Breast epithelium (tissue), 4 donors: ENCODE measurements at places on chromosomes 7 and 10. TPM values are rescaled to one million over a fixed set of nuclear protein-coding genes. Genes with fewer than 3 reads are reported as not detected.
A peak's percentile ranks its signal among the peaks of the same experiment; 100 is the strongest.

GRCh38 chr10:70034232-70034631 lies 18.4 kb upstream of the MACROH2A2 start:
- H3K27ac ChIP-seq, result no peak overlapping the region
- DNase-seq, result no peak
- H3K4me1 ChIP-seq, result no peaks in the 10 kb centered on the region
- no peaks in the 10 kb centered on the region for H3K36me3 ChIP-seq
- no peak overlapping the region for H3K4me3 ChIP-seq
- no peaks in the 10 kb centered on the region for H3K27me3 ChIP-seq

DNA sequence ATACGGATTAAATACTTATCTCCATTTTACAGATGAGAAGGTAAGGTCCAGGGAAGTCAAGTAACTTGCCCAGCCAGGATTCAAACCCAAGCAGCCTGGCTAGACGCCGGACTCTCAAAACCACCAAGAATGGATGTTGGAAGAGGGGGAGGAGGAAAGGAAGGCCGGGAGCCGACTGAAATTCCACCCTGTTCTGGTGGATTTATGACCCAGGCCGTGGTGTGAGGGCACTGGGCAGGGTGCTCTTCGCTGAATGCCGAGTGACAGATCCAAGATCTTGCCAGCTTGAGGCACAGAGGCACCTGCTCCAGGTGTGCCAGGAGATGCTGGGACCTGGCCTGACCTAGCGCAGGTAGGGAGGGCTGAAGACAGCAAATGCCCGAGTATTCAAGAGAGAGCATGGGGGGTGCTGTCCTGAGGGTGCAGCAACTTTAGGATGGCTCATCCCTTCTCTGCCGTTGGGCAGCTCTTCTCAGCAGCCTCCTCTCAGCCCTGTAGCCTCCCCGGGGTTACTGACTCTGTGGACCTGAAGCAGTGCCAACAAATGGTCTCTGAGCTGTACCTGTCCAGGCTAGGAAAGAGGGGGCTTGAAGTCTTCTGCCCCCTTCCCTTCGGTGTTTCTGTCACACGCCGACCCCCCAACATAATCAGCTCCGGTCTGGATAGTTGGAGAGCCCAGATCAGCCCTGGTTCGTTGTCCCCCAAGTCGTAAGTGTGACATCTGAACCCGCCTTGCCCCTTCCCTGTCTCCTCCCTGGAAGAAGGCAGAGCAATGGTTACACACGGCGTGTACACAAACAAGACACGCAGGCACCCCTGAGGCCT lies 713 bp downstream of the LOXL4 start:
- peaks cover 27% of the 10 kb centered on the region for H3K4me1 ChIP-seq
- no peaks in the 10 kb centered on the region for H3K36me3 ChIP-seq
- DNase-seq, result no peak
- peak overlapping the region; percentile 53 for H3K4me3 ChIP-seq
- H3K27ac ChIP-seq, result peak overlapping the region; percentile 93
- H3K27me3 ChIP-seq, result no peaks in the 10 kb centered on the region

Gene SP4
- total RNA-seq, result 17.3 TPM

Gene CEP41
- 5.9 TPM for total RNA-seq

GRCh38 chr7:100370303-100370702 lies 3.0 kb upstream of the PILRA start:
- no peak overlapping the region for H3K4me3 ChIP-seq
- no peaks in the 10 kb centered on the region for H3K27me3 ChIP-seq
- H3K36me3 ChIP-seq, result no peaks in the 10 kb centered on the region
- no peak for DNase-seq

GRCh38 chr10:78316451-78316931 lies 282.8 kb downstream of the RPS24 start:
- H3K4me1 ChIP-seq, result no peaks in the 10 kb centered on the region
- H3K27me3 ChIP-seq, result no peaks in the 10 kb centered on the region
- no peak overlapping the region for H3K4me3 ChIP-seq
- no peak for DNase-seq
- H3K36me3 ChIP-seq, result no peaks in the 10 kb centered on the region

DNA sequence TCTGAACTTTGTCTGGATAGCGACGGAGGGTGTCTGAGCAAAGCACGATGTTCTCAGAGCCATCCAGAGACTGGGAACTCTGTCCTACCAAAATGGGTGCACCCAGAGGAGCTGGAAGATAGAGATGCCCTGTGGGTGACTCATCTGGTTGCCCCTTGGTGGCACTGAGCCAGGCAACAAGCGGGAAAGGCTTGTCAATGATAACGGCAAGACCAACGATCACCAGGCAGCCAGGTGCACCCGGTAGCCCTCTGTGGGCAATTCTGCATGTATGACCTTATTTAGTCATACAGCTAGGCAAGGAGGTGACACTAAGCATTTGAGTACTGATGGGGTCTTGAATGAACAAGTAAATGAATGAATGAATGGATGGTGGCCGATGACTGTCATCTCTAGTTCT lies 2.8 kb upstream of the ELN start:
- H3K27me3 ChIP-seq, result no peaks in the 10 kb centered on the region
- no peak for DNase-seq
- peaks cover 18% of the 10 kb centered on the region for H3K4me1 ChIP-seq
- H3K27ac ChIP-seq, result no peak overlapping the region

Gene AASS
- total RNA-seq, result 50.1 TPM

Gene VAX1
- total RNA-seq, result not detected

- H3K36me3 ChIP-seq, result no peaks in the 10 kb centered on the region
- peak overlapping the region; percentile 62 for H3K4me3 ChIP-seq
- peak overlapping the region; percentile 67 for H3K27ac ChIP-seq
- H3K27me3 ChIP-seq, result peaks cover 16% of the 10 kb centered on the region
These were observed 29.0 kb upstream of the BMS1 start for GRCh38 chr10:42753507-42754154.

Gene OPN1SW
- total RNA-seq, result not detected

DNA sequence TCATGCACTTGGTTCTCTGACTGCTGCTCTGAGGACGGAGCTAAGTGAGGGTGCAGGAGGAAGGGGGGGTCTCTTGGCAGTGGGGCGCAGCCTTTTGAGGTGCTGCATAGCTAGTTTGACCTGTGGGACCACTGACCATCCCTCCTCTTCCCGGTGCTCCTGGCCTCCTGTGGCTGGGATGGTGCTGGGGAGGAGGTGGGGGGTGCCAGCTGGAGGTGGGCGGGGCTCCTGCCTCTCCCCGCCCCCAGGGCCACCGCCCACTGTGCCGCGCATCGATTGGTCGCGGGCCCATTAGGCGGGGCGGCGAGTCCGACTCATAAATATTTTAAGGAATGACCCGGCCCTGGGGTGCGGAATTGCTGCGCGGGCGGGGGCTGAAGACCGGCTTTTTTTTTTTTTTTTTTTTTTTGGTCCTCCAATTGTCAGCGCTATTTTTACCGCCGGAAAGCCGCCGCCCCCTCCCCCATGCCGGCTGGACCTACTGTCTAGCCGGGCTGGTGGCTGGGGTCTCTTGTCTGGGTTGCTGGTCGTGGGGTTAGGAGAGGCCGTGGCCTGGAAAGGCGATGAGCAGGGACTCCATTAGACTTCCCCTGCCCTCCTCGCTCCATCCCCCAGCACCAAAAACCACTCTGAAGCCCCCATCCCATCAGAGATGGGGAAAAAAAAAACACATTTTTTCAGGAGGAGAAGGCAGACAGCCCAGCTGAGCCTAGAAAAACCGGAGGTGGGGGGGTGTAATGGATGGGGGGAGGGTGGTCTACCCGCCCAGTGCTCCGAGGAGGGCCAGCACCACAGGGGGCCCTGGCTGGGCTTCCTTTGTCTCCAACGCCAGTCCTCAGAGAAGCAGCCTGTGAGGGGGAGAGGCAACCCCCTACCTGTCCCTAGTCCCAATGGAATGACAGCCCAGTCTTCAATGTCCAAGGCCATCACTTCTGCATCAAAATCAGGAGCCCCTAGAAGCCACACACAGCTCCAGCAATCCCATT lies 6.4 kb downstream of the SH2B2 start:
- no peaks in the 10 kb centered on the region for H3K27me3 ChIP-seq
- H3K4me1 ChIP-seq, result no peaks in the 10 kb centered on the region
- H3K27ac ChIP-seq, result no peak overlapping the region

DNA sequence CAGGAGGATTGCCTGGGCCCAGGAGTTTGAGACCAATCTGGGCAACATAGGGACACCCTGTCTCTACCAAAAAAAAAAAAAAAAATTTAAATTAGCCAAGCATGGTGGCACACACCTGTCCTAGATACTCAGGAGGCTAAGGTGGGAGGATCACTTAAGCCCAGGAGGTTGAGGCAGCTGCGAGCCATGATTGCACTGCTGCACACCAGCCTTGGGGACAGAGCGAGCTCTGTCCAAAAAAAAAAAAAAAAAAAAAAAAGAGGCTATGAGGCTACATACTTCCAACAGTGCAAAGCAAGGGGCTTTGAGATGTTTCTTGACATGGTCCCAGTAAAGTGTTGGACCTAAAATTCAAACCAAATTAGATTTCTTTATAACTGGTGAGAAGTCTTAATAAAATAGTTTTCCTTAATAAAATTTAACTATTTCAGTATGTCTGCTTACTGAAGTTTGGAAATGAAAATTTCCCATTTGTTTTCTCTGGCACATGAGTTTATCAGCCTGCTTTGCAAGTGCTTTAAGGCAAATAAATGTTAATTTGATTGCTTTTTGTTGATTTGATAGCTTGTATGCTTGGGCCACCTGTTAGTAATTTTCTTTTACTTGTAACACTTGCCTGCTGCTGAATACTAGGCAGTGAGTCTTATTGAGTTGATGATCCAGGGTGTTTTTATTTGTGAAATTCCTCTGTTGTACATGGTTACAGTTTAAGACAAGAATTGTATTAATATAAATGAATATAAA lies 16.1 kb downstream of the CALU start:
- H3K4me3 ChIP-seq, result no peak overlapping the region
- no peaks in the 10 kb centered on the region for H3K36me3 ChIP-seq
- no peaks in the 10 kb centered on the region for H3K4me1 ChIP-seq

Gene GIMAP7
- 9.4 TPM for total RNA-seq

Gene CCDC3
- 13.0 TPM for total RNA-seq

Gene ITGB8
- total RNA-seq, result 52.1 TPM

- H3K36me3 ChIP-seq, result no peaks in the 10 kb centered on the region
- H3K27ac ChIP-seq, result no peak overlapping the region
- no peak for DNase-seq
- H3K4me1 ChIP-seq, result no peaks in the 10 kb centered on the region
- no peaks in the 10 kb centered on the region for H3K27me3 ChIP-seq
These were observed 153.6 kb downstream of the FGFR2 start for GRCh38 chr10:121444520-121445165.

Gene PRTFDC1
- total RNA-seq, result 6.6 TPM

- H3K36me3 ChIP-seq, result no peaks in the 10 kb centered on the region
- no peak overlapping the region for H3K4me3 ChIP-seq
- no peaks in the 10 kb centered on the region for H3K27me3 ChIP-seq
These were observed 25.4 kb upstream of the ANK3 start for GRCh38 chr10:60414877-60415585.
